GM06990 (cell line): ENCODE measurements at places on chromosomes 6 and 20.

GRCh38 chr6:138554146-138554545 lies 54.9 kb upstream of the NHSL1 start:
- no peak for DNase-seq

- no peak for DNase-seq
Measured at GRCh38 chr6:44238687-44239350, 8.1 kb upstream of the HSP90AB1 start.

DNA sequence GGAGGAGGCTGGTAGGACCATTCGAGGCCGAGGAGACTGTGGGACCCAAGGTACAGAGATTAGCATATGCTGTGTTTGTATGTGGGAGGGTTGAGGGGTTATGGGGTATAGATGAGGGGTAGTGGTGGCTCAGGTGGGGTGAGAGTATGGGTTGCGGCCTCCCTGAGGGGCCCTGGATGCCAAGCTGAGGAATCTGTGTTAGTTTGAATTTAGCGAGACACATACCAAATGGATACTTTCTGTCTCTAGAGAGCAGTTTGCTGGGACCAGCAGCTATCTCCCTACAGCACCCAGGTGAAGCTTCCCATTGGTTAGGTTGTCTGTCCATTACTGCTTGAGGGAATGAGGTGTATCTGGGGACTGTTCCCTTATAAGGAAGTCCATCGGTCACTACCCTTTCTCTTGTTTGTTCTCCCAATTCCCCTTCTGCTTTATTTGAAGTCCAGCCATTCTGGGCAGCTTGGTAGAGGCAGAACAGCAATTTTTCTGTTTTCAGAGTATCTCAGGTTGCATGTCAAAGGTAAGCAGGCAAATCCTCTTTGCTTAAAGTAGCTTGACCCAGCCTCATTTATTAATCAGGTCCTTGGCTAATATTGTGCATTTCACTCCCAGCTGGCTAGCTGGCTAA lies 15.2 kb downstream of the CHMP4B start:
- no peak for DNase-seq

GRCh38 chr20:44079291-44079690 lies 107.7 kb downstream of the JPH2 start:
- no peak for DNase-seq

DNA sequence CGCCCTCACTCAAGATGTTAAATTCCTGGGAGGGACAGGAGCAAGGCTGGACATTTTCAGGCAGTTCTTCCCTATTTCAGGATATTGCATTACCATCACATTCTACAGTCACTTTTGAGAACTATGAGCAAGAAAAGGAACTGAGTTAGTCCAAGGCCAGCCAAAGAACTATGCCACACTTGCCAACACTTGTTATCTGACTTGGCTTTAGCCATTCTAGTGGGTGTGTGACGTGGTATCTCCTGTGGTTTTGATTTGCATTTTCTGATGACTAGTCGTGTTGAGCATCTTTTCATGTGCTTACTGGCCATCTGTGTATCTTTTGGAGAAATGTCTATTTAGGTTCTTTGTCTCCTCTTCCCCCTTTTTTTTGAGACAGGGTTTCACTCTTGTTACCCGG lies 12.0 kb downstream of the XRN2 start:
- no peak for DNase-seq

DNA sequence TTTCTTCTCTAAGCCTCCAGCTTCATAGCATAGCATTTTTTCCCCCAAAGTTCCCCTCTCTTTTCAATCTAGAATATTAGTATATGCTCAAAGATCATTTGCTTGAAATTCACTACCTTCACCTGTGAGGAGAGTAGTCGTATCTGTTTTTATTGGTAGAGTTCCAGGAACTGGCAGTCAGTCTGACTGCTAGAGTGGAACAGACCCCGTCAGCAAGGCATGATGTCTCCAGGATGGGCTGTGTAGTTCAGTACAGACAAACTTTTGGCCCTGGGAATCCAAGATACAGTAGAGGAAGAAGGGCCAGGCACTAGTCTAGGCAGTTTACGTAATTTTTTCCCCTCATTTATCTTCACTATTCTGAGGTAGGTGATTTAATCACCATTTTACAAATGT lies 29.1 kb downstream of the RALY start:
- DNase-seq, result no peak

DNA sequence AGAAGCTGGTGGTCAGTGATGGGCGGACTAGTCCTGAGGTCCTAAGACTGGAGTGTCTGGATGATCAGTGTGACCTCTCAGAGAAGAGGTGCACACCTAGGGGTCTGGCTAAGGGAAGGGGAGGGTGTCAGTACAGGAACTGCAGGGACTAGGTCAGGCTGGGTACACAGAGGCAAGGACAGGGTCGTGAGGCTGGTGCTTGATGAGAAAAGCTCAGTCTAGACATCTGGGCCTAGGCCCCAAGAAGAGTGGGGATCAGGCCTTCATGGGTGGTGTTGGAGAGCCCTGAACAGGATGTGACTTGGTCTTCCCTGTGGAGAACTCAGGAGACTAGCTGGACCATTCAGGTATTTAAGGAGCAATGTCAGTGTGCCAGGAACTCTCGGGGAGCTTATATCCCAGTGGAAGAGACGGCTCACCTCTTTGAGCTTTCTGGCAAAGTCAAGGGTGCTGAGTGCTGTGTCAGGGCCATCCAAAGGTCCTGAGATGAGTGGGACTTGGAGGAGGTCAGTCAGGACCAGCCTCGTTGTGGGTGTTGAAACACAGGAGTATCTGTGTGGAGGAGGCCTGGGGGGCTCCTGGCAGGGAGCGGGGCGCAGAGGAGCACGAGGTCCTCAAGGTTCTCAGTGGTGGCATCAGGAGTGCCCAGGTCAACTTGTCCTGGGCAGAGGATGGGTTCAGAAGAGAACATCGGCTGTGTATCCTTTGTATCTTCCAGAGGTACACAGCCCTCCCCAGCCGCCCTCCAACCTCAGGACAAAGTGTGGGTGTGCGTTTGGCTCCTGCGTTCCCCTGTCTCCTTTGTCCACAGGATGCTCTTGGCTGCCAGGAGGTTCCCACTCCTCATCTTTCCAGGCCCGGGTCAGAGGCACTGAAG lies 13.3 kb upstream of the MYT1 start:
- no peak for DNase-seq

DNA sequence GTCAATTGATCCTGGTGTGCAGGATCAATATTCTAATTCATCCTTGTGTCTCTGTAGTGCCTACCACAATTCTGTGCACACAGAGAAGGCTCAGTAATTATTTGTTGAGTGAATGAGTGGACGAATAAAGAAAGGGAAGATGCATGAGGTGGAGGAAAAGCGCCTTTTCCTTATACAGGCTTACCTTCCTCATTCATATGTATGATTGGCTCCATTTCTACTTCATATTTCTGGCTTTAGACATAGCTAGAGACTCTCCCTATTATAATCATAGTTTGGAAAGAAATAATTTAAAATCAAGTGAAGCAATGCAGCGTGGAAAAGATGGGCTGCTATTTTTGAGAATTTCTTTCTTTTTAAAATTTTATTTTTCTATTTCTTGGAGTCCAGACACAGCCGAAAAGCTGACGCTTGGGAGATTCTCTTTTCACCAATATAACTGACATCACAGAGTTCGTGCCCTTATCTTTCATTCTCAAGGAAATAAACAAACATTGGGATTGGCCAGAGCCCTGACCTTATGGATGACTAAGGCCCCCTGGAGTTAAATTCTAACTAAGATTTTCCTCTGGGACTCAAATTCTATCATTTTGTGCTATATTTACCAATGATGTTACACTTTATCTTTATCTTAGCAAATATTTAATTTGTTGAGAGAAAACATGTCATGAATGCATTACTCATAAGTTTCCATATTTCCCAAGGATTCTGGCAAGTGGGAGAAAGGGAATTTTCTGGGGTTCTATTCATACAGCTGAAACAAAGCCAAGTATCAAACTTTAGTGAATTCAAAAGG lies 48.1 kb downstream of the PRL start:
- DNase-seq, result no peak

DNA sequence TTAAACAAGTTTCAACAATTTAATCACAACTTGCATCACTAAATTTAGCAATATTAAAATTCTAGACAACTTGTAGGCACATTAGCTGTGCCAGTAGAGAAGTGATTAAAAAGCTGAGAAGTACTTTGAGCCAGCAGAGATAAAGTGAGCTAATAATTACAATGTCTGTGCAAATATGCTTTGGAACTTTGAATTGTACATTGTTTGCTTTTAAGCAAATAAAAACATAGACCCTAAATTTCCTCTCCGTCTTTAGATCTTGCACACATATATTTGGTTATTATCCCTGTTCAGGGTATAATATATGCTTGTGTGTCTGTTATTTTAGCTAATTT lies 44.2 kb upstream of the DEFB112 start:
- no peak for DNase-seq

DNA sequence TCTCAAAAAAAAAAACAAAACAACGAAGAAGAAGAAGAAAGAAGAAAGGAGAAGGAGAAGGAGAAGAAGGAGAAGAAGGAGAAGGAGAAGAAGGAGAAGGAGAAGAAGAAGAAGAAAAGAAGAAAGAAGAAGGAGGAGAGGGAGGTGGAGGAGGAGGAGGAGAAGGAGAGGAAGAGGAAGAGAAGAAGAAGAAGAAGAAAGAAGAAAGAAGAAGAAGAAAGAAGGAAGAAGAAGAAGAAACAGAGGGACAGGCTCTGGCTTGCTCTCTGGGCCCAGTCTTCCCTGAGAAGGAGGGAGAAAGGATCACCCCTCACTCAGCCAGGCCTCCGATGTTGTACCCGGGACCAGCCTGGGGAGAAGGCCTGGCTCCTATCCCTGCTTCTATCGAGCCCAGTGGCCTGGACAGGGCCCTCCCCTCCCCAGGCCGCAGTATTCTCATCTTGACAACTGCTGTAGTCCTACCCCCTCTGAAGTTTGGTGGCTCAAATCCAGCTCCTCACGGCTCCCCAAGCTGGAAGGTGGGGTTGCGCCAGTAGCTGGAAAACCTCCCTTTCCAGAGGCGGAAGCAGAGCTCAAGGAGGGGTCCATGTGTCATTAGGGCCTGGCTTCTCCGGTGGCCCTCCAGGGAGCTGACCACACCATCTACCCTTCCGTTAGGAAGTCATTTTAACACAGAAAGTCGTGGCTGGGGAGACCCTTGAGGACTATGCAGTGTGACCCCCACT lies 18.9 kb downstream of the C6orf132 start:
- DNase-seq, result no peak

- DNase-seq, result no peak
Measured at GRCh38 chr20:34445177-34446065, 70.8 kb upstream of the DYNLRB1 start.

DNA sequence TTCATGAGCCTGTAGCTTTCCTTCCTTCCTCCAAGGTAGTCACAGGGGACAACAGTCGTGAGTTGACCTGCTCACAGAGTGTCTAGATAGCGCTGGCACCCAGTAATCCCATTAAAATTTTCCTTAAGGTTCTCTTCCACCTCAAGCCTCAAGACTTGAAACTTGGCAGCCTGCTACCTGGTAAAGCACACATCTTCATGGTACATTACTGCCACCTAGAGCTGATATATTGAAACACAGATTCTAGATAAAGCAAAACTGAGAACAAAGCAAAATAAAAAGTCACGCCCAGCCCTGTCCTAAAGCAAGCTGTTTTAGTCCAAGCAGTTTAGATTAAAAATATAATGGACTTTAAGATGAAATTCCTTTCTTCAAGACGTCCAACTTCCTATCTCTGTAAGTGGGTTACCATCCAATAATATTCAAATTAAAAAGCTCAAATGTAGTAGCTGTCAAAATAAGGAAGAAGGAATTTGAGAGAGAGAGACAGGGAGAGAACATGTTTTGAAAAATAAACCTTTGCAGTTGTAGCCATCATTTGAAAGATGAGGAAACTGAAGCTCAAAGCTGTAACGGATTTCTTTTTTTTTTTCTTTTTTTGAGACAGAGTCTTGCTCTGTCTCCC lies 50.7 kb upstream of the CD83 start:
- no peak for DNase-seq

DNA sequence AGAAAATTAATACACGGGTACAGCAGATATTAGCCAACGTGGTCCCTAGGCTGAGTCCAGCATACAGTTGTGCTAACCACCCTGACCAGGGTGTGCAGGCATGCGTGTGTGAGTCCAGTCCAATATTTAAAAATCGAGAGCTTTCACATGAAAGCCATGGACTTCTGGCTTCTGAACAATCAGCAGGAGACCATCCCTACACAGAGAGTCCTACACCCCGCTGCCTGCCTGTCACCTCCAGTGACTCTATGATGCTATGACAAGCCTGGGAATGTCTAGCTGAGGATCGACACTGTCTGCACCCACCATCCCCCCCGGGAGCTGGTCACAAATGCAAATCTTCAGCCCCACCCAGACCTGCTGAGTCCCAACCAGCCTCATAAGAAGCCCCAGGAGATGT lies 7.9 kb downstream of the ACSS1 start:
- DNase-seq, result no peak

GRCh38 chr20:37282556-37282955 lies 6.9 kb upstream of the MANBAL start:
- no peak for DNase-seq

GRCh38 chr6:12058172-12058961 lies 46.3 kb downstream of the HIVEP1 start:
- no peak for DNase-seq

- no peak for DNase-seq
Measured at GRCh38 chr6:83735461-83735860, 26.6 kb upstream of the SNAP91 start.

DNA sequence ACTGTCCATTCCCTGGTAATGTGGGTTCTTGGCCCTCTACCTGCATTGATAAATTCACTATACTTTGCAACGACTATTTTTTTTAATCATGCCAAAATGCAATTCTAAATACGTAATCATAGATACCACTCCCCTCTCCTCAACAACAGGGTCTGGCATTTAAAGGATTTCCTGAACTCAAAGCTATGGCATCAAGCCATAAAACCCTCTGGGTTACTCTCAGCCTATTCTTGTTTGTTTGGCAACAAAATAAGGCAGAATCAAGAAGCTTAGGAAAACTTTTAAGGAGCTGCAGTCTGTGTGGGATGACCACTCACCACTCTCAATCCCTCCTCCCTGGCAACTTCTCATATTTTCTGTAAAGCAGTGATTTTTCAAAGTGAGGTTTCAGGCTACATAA lies 669.9 kb upstream of the ID4 start:
- DNase-seq, result no peak

- no peak for DNase-seq
Measured at GRCh38 chr20:41440882-41441281, 74.3 kb upstream of the EMILIN3 start.

DNA sequence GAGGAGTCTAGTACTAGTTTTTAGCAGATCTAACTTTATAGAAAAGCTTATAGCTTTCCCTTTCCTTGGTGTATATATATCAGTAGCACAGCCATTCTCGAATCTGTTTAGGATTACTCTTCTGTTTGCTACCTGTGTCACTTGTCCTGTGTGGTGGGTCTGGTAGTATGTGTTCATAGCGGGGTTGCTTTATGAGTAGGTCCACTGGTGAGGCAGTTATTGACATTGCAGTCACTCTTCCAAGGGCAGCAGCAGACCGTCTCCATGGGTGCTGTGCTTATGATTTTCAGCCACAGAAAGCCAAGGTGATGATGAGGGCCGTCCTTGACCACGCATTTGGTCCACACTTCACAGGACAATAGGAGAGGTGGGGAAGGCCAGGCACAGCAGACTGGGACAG lies 171.5 kb downstream of the CDKAL1 start:
- no peak for DNase-seq
